ENCODE measurements at places on chromosomes 5 and 9.

GRCh38 chr5:24391816-24392215 is 253.0 kb downstream of the CDH10 start:
- DNase-seq: no peak

GRCh38 chr5:110441035-110441434 is 285.4 kb downstream of the TMEM232 start:
- no peak for DNase-seq

DNA sequence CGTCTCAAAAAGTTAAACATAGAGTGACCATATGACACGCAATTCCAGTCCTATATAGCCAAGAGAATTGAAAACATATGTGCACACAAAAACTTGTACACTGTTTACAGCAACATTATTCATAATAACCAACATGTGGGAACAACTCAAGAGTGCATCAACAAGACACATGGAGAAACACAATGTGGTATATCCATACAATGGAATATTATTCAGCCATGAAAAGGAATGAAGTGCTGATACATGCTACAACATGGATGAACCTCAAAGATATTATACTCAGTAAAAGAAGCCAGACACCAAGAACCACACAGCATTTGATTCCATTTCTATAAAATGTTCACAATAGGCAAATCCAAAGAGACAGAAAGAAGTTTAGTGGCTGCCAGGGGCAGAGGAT is 317.0 kb downstream of the NSG2 start:
- no peak for DNase-seq

DNA sequence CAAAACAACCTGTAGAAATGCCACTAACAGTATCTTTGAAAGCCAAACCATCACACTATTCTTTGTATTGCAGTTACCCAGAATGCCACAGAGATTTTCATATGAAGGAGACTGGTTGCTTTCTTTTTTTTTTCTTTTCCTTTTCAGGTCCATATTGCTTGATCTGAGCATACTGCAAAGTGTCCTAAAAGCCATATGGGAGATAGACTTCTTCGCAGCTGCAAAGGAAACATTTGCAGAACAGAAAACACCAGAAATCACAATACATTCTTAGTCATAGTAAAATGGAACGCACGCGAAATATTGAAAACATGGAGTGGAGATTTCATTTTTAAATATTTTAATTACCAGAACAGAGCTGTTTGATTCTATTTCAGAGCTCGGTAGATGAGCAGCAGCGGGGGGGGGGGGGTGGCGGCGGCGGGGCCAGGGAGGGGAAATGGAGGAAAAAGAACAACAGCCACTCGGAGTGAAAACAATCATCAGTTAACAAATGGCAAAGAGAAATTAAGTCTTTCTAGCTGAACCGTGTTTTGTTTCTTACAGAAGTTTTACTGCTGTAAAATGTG is 284.1 kb downstream of the NFIB start:
- DNase-seq: no peak

DNA sequence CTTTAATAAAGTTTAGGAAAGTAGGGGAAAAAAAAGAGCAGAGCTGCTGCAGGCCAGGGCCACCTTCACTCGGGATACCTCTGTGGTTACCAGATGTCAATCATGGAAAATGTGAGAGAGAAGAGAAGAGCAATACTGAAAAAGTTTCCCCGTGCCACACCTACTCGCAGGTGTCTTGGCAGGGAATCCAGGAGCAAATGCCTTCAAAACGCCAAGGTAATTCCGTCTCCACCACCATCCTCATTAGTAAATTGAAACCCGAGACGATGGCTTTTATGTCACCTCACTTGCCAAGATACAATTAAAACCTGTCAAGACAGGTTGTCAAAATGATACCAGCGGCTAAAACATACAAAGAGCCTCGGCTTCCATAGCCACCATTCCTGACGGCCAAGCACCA is 49.7 kb downstream of the FAM81B start:
- DNase-seq: no peak

DNA sequence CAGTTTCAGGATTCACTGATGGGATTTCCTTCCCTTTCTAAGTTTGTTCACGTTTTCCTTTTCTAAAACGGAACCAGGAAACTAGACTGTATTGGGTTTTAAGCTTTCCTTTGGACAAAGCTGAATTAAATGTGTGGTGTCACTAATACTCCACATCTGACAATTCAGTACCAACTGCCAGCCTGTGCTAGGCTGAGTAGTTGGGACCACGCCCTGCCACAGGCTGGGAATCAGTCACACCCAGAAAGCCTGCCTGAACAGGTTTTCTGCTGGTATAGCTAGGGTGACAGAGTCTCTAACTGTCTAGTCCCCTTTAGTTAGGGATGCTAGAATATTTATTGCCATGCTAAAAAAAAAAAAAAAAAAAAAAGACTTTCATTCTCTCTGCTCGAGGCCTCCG is 15.6 kb downstream of the SPACA9 start:
- DNase-seq: no peak

GRCh38 chr9:136438548-136439480 is 831 bp downstream of the INPP5E start:
- DNase-seq: peak; percentile 19
